ENCODE measurements at places on chromosomes 2 and 18.

DNA sequence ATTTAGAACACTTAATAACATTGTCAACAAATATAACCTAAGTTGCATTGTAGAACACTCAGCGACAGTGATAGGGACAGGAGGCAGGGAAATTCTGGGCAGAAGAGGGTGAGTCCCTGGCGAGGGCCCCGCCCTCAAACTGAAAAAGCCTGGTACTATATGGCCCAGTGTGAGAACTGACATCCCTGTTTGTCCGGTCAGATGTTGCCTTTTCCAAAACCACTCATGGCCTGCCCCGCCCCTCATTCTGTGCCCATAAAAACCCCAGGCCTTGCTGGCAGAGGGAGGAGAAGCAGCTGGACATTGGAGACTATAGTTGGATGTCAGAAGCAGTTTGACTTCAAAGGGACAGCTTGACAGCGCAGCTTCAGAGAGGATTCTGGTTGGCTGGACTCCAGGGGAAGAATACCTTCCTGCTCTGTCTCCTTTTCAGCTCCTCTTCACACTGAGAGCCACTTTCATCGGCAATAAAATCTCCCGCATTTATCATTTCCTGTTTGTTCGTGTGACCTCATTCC, 47.0 kb downstream of the FAM117B start:
- DNase-seq: no peak

DNA sequence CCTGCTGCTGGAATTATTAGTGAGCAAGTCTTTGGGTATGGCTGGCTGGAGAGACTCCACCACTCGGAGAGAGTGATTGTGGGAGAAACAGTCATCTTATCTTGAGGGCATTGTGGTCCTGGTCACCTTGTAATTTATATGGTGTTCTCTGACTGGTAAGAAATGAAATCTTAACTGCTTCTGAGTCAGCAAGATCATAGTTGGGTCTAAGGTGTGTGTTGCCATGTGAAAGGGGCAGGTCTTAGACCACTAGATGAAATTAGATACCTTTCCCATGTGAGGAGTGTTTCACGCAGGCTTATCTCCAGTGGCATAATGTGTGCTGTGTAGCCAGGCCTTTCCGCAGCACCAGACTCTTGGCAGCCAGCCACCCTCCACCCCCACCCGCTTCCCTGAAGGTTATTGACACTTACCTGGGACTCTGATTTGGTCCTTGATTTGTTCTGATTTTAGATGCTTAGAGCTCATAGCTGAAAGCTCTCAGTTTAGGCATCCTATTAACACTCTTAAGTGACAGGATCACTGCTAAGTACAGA, 7.7 kb downstream of the MAPRE3 start:
- no peak for DNase-seq

DNA sequence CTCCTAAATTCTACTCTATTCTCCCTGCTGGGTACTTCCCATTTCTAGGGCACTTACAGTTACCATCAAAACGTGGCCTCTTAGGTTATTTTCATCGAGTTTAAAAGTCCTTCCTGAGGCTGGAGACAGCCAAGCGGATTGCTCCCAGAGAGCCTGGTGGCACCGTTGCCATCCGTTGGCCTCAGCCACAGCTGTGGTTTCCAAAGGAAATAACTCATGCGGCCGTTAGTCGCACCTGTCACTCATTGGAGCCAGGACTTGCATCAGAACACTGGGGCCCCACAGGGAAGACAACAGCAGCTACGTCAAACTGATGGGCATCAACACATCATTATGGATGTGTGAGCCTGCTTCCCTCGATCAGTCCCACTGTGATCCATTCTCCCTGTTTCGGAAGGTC, 453.4 kb downstream of the BCL11A start:
- no peak for DNase-seq

DNA sequence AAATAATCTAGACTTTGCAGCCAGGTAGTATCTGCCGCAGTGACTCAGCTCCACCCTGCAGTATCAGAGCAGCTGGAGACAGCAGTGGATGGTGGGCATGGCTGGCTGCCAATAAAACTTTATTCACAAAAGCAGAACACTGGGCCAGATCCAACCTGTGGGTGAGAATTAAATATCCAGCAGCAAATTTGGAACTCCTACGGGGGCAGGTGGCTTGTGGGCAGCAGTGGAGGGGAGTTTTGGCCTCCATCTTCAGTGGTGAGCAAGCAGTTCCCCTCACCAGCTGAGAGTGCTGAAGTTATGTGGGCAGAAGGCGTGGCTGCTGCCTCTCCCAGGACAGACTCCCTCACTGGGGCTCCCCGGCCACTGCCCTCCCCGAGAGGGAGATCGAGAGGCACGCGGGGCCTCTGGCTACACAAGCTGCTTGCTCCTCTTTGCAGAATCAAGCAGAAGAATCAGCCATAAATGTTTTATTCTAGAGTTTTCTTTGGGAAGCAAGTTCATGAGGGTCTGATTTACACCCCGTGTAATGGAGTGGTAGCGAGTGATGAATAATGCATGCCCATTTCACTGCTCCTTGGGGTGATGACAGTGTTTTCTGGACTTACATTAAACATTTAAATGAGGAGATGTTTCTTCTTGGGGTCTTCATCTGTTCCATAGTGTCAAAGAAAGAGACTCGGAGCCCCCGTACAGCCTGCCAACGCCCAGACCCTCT, 204.3 kb downstream of the SEPTIN10 start:
- peak; percentile 35 for DNase-seq

- DNase-seq: no peak
These were observed 33.7 kb downstream of the LANCL1 start for GRCh38 chr2:210442878-210443277.

- no peak for DNase-seq
These were observed 14.3 kb upstream of the ECEL1 start for GRCh38 chr2:232501794-232502390.

GRCh38 chr2:1856475-1856874, 112.2 kb upstream of the PXDN start:
- DNase-seq: no peak

DNA sequence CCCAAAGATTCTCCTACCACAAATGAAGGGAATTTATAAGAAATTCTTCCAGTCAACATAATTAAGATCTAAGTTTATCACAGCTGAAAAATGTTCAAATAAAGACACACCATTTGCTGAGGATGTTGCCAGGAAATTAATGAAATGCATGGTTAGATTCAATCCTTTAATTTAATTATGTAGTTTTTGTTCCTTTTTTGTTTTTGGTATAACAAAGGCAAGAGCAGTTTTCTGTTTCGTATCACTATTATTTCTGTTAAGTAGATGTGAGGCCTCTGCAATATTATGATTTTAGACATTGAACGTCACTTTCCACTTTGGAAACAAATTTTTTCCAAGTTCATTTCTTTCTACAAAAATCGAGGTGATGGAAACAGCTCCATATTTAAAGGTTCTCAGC, 440.0 kb downstream of the THSD7B start:
- no peak for DNase-seq

- DNase-seq: no peak
These were observed 8.4 kb downstream of the FLACC1 start for GRCh38 chr2:201348758-201349157.

DNA sequence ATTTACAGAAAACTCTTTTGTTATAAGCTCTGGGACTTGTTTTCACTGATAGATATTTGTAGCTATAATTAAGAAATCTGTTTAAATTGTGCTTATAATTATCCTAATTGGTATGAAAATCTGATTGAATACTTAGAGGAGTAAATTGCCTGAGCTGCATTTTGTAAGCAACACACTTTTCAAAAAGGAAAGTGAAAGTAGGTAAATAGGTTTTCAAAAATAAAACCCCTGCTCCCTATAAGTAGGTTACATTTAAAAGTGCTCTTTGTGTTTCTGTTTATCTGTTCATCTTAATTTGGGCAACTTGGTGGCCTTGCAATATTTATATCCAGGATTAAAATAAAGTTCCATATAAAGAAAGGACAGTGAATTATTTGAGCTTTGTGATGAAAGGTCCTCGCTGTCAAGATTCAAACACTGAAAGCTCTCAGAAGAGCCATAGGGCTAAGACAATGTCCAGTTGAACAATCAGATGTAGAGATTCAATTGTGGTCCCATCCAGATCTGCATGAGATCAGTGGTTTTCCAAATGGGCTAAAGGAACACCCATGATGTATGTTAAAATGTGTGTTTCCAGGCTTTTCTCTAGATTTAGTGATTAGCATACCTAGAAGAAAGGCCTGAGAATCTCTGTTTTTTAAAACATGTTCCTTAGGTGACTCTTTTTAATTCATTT, 371.6 kb downstream of the RPRM start:
- DNase-seq: no peak

DNA sequence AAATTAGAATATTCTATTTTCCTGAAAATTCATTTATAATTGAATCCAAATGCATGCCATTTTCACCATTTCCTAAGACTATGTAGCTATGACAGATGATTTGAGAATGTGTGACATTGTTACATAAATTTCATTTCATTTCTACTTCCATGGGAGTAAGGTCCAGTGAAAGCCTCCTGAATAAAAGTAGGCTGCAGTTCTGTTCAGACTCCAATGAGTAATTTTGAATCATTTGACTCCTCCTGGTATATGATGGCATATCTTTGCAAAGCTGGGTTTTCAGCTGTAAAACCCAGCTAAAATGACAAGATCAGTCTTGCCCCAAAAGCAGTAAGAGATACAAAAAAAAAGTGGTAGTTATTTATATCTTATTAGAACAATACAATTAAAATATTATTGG, 101.0 kb upstream of the DNAJC10 start:
- no peak for DNase-seq

DNA sequence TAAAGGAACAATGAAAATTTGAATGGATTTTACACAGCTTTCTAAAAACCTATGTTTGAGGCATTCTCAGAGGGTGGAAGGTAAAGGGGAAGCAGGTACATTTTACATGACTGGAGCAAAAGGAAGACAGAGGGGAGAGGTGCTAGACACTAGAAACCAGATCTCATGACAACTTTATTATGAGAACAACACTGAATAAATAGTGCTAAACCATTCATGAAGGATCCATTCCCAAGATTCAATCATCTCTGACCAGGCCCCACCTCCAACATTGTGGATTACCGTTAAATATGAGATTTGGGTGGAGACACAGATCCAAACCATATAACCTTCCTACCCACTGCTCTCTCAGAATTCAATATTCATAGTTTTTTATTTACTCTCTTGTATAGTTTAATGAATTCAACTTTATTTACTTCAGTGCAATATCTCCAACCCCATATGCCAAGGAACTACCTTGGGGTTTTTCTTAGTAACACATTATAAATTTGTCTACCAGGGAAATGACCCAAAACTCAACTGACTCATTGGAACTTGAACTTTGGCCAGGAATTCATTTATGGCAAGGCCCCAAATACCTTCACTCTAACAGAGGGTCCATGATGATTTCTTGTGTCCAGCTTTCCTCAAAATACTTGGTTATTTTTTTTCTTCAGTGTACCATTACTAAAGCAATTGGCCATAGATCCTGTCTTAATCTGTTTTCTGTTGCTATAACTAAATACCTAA, 317.8 kb downstream of the GULP1 start:
- peak; percentile 81 for DNase-seq

DNA sequence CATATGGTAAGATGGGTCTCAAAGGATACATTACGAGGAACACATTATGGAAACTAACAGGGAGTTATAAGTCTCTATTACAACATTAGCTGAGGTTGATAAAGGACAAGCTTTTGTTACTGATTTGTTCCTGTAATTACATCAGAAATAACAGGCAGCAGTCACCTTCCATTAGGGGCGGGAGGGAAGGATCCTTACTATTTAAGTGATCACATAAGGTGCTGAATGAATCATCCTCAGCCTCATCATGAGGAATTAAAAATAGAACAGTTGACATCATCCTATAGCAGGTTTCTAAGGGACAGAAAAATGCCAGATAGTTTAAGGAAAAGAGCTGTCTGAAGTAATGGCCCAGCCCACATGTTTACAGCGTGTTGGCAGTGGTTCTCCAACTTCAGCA, 86.9 kb upstream of the MGAT5 start:
- DNase-seq: peak; percentile 15

GRCh38 chr2:134261398-134262131, 7.7 kb downstream of the MGAT5 start:
- no peak for DNase-seq

DNA sequence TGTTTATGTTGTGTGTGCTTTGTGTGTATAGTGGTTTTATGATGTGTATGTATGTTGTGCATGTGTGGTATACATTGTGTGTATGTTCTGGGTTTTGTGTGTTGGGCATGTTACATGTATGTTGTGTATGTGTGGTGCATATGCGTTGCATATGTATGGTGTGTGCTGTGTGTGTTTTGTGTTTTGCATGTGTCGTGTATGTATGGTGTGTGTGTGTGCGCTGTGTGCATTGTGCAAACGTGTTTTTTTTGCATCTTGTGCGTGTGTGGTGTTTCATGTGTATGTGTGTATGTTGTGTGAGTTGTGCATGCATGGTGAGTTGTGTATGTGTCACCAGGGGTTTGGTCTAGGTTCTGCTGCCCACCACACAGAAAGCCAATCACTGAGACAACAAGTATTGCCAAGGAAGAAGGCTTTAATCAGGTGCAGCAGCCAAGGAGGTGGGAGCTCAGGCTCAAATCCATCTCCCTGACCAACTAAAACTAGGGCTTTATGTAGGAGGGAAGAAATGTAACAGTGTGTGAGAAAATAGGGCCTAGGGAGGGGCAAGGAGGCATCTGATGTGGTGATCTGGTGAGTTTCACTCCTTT, 115.7 kb downstream of the FAM168B start:
- no peak for DNase-seq

GRCh38 chr18:48428475-48429177, 19.4 kb upstream of the ZBTB7C start:
- peak; percentile 59 for DNase-seq

DNA sequence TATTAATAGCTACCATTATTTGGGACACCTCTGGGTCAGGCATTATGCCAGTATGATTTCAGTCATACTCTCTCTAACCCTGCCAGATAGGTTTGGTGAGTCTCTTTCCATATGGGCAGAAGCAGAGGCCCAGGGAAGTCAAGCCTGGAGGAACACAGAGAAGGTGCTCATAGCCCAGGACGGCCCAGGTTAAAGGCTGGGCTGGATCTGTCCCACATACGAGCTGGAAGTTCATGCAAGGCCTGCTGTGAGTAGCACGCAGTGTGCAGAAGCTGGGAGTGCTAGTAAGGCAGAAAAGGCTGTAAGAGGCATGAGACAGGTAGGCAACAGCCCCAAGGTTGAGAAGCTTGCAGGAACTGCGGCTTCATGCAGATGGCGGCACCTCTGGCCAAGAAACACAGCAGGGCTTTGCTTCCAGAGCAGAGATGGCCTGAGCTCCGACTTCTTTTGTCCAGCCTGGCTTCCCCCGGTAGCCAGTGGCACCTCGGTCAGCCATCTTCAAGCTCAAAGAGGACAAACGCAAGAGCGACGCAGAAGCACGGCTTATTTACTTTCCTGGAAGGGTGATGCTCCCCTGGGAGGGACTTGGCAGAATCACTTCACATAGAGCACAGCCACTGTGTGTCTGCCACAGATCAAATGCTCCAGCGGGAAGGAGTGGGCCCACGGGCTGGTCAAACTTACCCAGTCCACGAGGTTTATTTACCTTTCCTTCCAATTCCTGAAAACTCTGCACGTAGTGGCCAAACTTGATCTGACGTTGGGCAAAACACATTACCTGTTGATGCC, 58.5 kb upstream of the MAP4K4 start:
- DNase-seq: no peak

- DNase-seq: no peak
These were observed 2.0 kb downstream of the MRPL30 start for GRCh38 chr2:99183025-99183424.

- DNase-seq: peak; percentile 82
These were observed 10.2 kb upstream of the IMP4 start for GRCh38 chr2:130332271-130333073.
